ENCODE measurements at places on chromosomes 12 and 14.

GRCh38 chr14:34030864-34031263 is 80.0 kb upstream of the EGLN3 start:
- DNase-seq: no peak

DNA sequence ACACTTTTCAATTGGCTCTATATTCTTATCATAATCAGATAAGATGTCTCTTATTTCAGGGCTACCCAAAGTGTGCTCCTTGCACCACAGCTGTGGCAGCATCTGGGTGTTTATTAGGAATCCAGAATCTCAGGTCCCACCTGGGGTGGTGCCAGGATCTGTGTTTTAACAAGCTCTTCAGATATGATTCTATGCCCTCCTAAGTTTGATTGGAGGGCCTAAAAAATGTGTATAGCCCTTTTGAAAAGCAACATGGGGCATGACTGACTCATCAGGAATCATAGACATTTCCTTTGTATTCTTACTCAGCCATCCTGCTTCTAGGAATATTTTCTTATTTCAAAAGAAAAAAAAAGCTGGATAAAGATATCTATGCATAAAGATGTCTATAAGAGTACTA is 103.1 kb downstream of the HELB start:
- DNase-seq: no peak

DNA sequence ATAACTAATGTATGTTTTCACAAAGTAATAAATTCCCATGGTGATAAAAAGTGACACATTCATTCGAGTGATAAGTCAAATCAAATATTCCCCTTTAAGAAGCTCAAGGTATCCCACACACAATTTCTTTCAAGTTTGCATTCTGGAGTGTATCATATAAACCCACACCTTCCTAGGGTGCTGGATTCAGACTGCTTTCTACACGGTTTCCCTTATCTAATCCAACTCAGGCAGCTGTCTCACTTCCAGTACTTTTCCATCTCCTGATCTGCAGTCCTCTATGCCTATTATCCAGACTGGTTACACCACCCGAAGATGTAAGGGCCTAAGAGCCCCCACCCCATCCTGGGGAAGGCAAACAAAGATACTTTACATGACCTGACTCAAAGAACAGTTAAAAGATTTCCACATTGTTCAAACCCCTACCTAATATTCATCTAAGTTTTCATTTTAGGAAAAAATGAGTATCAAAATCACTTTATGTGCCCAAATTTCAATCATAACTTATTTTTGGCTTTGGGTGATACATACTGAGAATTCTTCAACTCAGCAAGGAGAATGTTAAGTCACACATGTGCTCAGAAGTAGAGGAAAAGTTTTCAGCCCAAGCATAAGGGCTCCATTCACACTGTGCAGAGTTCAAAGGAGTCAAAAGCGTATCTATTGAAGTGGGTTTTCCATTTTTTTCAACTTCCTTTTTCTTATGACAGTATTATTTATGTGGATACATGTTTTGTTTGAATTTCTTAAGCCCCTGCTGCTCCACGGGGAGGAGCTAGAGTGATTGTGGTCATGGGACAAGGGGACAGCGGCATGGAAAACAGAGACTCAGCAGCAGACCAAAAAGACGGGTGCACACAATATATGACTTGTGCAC is 41.8 kb downstream of the CORO1C start:
- no peak for DNase-seq

DNA sequence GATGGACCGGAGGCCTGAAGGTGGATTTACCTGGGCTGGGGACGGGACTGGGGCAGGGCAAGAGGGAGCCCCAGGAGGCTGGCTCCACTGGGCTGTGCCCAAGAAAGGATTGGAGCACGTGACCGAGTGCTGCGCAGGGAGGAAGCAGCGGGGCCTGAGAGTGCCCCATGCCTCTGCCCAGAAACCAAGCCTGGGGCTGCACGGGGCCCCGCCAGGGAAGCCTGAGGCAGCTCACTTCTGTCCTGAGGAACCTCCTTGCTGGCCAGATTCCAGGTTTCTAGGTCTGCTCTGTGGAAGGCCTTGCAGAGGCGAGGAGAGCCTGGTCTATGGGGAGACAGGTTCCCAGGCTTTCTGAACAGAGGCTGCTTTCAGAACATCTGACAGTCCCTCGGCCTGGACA is 10.4 kb downstream of the NGB start:
- no peak for DNase-seq

- DNase-seq: no peak
Measured at GRCh38 chr14:49992901-49993339, 100.0 kb downstream of the ARF6 start.

- no peak for DNase-seq
Measured at GRCh38 chr12:118327391-118327790, 45.3 kb downstream of the TAOK3 start.

GRCh38 chr14:52124791-52125684 is 56.2 kb upstream of the NID2 start:
- no peak for DNase-seq

DNA sequence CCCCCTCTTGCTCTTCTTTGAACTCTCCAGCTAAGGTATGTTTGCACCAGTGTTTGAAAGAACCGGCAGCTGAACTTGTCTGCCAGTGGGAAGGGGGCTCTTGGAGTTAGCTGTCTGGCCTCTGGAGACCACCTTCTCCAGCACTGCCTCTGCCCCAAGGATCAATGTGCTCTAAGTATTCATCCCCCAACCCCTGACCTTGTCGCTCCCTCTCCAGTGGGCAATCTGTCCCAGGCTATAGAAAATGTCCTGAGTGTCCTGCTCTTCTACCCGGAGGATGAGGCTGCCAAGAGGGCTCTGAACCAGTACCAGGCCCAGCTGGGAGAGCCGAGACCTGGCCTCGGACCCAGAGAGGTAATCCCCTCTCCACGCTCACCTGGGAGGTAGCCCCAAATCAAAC is 2.8 kb downstream of the P3H3 start:
- no peak for DNase-seq

GRCh38 chr12:28489246-28489645 is 299.0 kb downstream of the CCDC91 start:
- DNase-seq: no peak

- no peak for DNase-seq
Measured at GRCh38 chr12:52614381-52615207, 3.8 kb downstream of the KRT73 start.

DNA sequence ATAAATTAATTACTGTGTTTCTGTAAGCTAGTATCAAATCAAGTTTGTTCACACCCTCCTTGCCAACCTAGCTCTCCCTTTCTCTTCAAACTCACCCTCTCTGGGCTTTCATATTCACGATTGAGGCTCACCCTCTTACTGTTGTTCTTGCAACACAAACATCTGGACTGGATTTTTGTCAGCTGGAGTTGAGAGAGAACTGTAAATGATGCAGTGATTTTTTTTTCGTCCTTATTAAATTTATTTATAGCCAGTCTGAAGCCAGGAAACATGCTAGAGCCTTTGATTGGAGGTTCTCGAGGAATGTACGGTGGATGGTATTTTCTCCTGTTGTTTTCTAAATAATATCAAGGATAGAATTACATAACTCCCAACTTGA is 485.1 kb downstream of the ZFP36L1 start:
- no peak for DNase-seq

- no peak for DNase-seq
Measured at GRCh38 chr14:66496911-66497310, 10.7 kb downstream of the CCDC196 start.

DNA sequence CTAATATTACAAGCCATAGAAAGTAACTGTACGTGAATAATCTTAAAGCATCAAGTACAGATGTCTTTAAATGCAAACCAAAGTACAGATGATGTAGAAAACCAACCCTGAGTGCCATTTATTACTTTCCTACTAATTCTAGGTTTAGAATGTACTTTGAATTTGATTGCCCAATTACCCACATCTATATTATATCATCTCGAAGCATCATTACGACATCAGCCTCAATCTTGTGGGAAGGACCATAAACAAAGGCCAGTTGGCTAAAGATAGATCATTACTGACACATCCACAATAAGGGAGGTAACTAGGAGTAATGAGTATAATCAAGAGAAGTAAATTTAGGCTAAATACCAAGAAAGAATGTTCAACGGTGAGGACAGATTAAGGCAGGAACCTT is 478.9 kb downstream of the BCAT1 start:
- DNase-seq: no peak

DNA sequence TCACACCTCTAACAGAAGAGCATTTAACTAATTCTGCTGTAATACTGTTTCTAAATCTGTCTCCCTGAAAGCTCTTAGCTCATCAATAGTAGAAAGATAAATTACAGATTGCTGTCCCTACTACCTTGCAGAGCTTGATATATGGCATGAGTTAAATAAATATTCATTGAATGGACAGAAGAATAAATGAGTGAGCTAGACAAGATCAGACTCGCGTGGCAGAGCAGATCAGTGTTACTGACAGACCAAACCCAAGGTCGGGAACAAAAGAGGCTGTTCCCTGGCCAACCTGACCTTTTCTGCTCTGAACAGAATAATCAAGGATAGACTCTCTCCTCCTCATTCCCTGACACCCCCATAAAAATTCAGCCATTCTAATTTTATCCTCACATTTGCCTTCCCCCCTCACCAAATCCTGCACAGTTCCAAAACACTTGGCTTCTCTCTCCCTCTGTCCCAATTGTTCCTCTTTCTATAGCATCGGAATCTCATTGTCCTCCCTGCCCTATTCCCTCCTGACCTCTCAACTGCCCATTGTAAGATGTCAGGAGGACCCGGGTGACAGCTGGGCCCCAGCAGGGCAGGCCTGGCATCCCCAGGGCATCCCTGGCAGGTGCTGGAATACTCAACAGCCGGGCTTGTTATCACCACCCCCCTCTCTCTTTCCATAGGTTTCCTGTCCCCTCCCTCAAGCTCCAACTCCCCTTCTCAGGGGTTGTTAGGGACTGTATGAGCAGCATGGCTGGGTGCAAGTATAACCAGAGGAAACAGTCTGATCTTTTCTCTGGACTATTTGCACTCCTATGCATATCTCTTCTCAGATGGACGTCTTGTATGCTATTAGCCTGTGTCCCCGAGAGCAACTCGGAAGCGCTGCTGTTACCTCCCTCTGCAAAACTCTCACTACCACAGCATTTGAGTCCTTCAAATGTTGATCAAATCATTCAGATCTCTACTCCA is 19.9 kb downstream of the NEUROD4 start:
- no peak for DNase-seq

GRCh38 chr12:48816143-48816854 is 2.0 kb upstream of the CACNB3 start:
- DNase-seq: no peak

DNA sequence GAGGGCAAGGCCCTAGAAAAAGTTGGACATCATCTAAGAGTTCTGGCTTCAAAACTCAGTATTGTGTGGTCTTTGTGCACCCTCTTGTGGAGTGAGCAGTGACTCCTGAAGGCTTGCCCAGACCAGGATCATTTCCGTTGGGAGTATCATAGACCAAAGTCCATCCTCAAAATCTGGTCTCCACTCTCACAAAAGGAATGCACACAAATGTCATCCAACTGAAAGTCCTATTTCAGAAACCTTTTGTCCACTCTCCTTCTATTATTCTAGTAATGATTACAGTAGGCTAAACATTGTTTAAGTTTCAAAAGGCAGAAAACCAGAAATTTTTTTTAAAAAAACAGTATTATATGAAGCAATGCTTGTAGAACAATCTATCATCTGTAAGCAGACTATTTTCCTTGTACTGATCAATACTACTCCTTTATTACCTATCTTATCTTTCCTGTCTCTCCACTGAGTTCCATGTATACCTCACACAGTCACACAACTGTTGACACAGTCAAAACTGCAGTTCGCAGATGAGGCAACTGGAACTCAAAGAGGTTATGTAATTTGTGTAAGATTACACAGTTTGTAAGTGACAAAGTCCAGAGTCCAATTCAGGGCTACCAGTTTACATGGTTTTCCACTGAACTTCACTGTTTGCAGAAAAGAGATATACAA is 41.4 kb downstream of the COX16 start:
- DNase-seq: no peak

- DNase-seq: no peak
Measured at GRCh38 chr14:78448164-78449094, 278.3 kb downstream of the NRXN3 start.

DNA sequence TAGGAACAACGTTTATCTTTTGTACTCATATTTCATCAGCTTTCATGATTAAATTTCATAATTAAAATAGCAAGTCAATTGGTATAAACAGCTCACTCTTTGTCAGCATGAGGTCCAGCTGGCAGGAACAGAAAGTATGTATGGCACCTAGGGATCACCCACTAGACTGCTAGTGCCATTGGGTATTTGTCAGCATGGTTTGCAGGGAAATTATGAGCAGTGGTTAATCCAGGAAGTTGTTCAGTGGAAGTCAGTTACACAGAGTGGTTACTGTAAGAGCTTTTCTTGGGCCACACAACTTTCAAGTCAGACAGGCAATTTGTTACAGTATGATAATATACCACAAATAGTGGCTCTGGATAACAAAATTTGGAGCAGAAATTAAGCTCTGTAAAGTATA is 340.3 kb upstream of the RGS6 start:
- no peak for DNase-seq

GRCh38 chr12:48451372-48451771 is 21.0 kb upstream of the ANP32D start:
- DNase-seq: no peak

All from activated T-cell treated with anti-CD3 and anti-CD28 coated beads, Interleukin-2, amount 50 U/mL, for 4 hours (primary cell).